ENCODE measurements at places on chromosomes 16 and 17.

DNA sequence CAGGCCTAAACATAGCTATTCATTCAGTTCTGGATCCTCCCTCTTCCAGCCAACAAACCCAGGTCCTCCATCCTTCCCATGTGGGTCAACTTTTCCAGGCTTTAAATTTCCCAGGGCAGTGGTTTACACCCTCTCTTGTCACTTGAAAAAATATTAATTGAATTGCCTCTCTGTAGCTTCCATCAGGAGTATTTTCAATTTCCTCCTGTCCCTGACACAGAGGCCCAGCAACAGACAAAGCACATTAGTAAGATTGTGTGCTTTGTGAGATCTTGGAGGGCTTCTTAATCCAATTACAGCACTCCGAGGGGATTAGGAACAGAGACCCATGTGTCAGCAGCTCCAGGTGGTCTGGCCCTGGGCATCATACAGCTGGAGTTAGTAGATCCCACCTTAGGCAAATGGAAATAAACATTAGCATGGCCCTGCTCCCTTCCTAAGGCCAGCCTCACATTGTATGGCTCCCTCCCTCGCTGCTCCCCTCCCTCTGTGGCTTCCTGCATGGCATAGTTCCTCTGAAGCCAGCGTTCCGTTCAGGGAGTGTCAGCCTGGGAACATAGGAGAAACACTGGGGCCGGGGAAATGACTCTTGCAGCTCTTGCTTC, 132.7 kb upstream of the HSBP1 start:
- DNase-seq, result no peak

DNA sequence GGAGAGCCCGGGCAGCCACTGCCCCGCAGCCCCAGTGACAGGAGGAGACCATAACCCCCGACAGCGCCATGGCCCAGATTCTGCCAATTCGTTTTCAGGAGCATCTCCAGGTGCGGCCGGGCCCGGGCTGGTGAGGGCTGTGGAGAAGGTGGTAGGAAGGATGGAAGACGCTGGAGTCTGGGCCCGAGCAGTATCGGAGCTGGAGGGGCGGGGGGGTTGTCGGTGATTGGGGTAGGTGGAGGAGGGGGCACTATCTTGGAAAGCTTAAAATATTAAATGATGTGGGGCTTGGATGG, 317 bp downstream of the CLTC start:
- DNase-seq, result no peak

- DNase-seq, result no peak
Observed at GRCh38 chr16:54203384-54203783, 83.2 kb downstream of the IRX3 start.

GRCh38 chr17:80447790-80448189, 28.6 kb downstream of the NPTX1 start:
- no peak for DNase-seq

DNA sequence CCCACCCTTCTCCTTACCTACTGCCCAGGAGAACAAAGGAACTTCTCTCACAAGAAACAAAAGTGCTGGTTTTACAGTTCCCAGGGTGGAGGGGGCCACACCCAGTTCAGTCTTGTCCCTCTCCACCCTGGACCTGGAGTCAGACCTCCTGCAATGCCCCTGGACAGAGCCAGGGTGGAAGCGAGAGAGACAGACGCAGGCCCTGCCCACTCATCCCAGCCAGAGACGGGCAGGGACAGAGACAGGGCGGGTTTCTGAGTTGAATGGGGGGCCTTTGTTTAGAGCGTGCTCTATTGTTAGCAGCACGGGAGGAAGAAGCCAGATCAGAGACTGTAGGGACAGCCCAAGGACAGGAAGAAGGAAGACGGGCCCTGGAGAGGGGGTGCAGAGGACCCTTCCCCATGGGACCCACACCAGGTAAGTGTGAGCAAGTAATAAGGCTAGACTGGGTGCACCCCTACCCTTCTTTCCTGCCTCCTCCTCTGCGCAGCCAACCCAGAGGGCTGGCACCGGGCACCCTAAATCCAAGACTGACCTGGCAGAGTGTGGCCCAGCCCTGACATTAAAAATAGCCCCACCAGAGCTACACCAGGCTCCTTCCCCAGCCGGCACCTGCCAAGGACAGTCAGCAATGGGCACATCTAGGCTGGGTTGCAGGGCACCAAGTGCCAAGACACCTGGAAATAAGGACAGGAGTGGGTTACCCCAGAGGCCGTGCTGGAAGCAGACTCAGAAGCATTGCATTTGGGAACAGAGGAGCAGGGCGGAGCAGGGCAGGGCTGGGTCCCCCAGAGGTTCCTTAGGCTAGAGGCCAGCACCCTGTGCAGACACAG, 10.9 kb downstream of the JUP start:
- no peak for DNase-seq

- no peak for DNase-seq
Observed at GRCh38 chr17:27946513-27946912, 53.3 kb upstream of the LYRM9 start.

DNA sequence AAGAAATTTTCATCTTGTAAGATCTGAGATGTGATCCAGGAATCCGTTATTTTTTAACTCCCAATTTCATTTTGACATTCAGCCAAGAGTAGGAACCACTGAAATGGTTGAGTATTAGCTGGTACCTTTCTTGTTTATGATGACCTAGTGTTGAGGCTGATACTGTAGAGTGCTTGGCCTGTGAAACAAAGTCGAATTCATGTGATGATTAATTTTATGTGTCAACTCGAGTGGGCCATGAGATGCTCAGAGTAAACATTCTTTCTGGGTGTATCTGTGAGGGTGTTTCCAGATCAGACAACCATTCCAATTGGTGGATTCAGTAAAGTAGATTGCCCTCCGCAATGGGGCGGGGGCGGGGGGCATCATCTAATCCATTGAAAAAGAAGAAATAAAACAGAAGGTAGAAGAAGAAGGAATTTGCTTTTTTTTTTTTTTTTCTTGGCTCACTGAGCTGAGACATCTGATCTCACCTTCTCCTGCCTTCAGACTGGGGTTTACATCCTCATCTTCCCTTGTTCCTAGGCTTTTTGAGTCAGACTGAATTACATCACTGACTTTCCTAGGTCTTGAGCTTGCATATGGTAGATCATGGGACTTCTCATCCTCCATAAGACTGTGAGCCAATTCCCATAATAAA, 264.6 kb upstream of the KCNJ16 start:
- DNase-seq, result no peak

DNA sequence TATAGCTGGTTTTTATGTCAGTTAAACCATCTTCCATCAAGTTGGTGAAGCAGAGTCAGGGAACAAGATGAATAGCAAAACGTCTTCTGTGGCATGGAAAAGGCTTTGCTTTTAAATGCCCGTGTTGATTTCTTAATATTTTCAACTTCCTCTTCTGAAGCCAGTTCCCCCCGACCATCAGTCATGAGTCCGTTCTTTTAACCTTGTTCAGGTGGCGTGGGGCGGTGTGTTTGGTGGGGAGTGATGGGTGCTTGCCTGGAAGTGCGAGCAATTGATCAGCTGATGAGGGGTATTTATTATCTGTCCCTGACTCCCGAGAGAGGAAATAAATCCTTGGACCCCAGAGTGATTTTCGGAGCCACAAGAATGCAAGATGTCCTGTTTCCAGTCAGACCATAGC, 147.1 kb downstream of the WWOX start:
- no peak for DNase-seq

DNA sequence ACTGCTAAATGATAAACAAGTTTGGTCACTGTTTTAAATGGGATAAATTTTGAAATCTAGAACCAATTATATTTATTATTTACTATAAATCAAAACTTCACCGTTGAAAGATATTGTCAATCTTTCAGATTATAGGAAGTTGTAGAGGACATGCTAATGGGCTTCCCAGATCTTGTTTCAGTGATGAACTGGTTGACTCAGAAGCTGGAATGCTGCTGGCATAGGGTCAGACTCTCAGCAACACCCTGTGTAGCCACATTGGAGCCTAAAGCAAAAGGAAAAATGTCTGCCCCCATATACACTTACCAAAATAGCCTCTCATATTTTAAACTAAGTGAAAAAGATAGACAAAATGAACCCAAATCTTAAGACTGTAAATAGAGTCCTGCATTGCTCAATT, 916.9 kb upstream of the SOX9 start:
- DNase-seq, result no peak

GRCh38 chr17:80110927-80111701, 9.7 kb downstream of the GAA start:
- DNase-seq, result no peak

DNA sequence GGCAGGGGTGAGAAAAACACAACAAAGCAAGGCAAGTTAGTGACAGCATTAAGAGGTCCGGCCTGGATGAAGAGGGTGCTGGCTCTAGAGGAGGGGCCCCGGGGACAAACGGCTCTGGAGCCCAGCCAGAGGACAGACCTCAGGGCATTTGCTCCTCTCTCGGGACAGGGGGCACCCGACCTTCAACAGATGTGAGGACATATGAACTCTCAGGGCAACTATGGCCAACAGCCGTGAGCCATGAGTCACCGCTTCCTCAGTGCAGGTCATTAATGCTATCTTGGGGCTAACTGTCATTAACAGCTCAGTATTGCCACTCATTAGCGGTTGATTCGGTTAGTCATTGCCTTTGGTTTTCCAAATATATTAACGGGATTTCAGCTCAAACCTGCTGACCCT, 9.7 kb upstream of the ARL5C start:
- DNase-seq, result no peak
